ENCODE measurements at places on chromosomes 12 and 14.

DNA sequence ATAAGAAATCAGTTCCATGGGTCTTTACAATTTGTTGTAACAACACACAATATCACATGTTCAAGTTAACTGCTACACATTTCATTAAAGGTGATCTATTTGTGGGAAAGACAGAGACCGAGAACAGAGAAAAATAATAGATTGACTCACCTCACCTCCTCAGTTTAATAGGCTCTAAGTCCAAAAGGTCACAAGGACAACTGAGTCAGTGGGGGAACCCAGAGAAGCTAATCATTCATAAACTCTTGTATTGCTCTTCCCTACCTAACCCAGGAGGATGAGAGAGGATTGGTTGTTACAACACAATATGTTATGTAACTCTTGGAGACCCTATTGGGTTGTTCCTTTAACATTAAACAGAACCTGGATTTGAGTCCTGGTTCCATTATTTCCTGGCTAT, 72.2 kb upstream of the CRY1 start:
- no peak for DNase-seq

DNA sequence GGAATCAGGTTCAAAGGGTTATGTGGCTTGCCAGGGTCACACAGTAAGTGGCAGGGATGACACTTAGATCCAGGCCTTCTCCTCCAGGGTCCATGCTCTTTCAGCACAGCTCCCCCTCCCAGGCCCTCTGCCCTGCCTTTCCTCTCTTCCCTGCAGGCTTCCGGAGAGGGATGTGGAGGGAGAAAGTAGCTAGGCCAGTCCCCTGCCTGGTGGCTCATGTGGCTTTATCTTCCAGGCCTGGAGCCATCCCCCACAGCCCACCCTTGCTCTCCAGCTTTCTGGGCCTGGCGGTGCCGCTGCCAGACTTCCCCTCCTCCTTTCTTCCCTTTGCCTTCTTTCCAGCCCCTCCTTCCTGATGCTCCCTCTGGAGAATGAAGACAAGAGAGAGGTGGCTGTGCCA, 1.7 kb downstream of the PSMB11 start:
- no peak for DNase-seq

- DNase-seq, result no peak
These were observed 204.7 kb downstream of the EPS8 start for GRCh38 chr12:15584366-15585041.

GRCh38 chr12:694734-695503, 31.7 kb upstream of the NINJ2 start:
- no peak for DNase-seq

DNA sequence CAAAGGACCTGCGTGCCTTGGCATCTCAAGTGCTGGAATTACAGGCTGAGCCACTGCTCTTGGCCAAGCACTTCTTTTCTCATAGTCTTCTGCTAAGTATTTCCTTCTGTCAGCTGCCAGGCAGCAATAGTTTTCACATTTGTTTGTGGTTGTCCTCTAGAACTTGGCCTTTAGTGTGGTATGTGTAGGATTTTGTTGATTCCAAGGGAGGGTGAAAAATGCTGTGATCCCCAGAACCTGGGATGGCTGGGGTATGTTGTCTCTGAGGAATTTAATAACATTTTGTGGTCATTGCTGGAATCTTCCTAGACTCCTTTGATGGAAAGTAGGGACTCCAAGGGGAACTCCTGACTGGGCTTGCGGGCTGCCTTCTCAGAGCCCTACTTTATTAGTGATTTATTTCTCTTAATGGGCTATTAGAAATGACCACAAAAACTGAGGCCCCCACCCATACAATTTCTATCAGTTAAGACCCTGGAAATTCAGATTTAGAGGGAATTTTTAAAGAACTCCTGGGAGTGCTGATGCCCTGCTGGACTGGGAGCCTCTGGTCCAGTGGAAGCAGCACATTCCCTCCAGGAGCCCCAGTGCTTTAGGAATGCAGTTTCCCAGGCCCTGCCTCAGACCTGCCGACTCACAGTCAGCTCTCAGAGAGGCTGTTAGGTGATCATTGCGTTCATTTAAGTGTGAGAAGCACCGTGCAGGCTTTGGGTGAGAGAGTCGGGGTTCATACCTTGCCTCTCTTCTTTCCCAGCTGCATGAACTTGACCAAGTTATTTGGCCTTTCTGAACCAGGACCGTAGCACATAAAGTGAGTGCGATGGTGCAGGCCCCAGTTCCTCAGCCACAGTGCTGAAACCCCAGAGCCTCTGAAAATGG, 22.7 kb downstream of the TRAF3 start:
- DNase-seq, result no peak
